ENCODE measurements at places on chromosomes 3 and 15. TPM values are rescaled to one million over a fixed set of nuclear protein-coding genes. Genes with fewer than 3 reads are reported as not detected.

Gene FBXW12
- total RNA-seq = 0.51 TPM

DNA sequence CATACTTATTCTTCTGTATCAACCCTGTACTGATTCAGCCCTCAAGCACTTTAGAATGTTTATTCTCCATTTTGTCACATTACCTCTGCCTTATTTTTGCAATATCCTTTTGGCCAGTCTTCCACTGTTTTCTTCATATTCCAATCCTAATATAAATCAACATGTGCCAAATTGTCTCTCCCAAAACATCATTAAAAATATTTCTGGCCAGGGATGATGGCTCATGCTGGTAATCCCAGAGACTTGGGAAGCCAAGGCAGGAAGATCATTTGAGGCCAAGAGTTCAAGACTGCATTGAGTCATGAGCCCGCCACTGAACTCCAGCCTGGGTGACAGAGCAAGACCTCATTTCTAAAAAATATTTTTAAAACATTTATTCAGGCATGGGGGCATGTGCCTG is 641.4 kb upstream of the CBLB start:
- peaks cover 3% of the 10 kb centered on the region for H3K36me3 ChIP-seq
- H3K27me3 ChIP-seq = no peaks in the 10 kb centered on the region
- no peak for DNase-seq
- no peak overlapping the region for H3K27ac ChIP-seq
- H3K4me1 ChIP-seq = peaks cover 4% of the 10 kb centered on the region
- H3K4me3 ChIP-seq = no peak overlapping the region

- H3K4me3 ChIP-seq = no peak overlapping the region
- peaks cover 8% of the 10 kb centered on the region for H3K4me1 ChIP-seq
- H3K27me3 ChIP-seq = peaks cover 45% of the 10 kb centered on the region
- DNase-seq = no peak
- H3K27ac ChIP-seq = no peak overlapping the region
- no peaks in the 10 kb centered on the region for H3K36me3 ChIP-seq
Measured at GRCh38 chr3:13236557-13237173, 163.4 kb upstream of the IQSEC1 start.

DNA sequence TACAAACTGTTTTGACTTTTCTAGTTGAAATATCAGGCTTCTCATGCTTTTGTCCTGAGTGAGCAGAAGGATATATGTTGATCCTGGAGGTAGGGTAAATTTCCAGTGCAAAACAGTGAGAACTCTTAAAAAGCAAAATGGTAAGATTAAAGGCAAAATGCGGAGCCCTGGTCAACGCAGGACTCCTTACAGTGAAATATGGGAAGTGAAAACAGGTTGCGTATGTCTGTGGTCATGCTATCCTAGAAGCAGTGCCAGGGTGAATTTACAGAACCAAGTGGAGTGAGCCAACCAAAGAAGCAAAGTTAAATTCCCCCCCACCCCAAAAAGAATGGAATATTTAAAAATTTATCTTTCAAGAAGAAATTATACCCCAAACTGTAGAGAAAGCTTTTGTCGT is 256.4 kb downstream of the NR2F2 start:
- H3K4me1 ChIP-seq = no peaks in the 10 kb centered on the region
- no peak for DNase-seq
- H3K27me3 ChIP-seq = peaks cover 48% of the 10 kb centered on the region
- H3K4me3 ChIP-seq = no peak overlapping the region

GRCh38 chr3:171812811-171813210 is 2.5 kb upstream of the PLD1 start:
- H3K27me3 ChIP-seq = no peaks in the 10 kb centered on the region
- no peak for DNase-seq
- H3K36me3 ChIP-seq = peaks cover 2% of the 10 kb centered on the region
- peaks cover 41% of the 10 kb centered on the region for H3K4me1 ChIP-seq
- no peak overlapping the region for H3K4me3 ChIP-seq

GRCh38 chr3:12318758-12319621 is 30.1 kb downstream of the PPARG start:
- no peak for DNase-seq
- H3K4me1 ChIP-seq = peaks cover 27% of the 10 kb centered on the region
- H3K27ac ChIP-seq = no peak overlapping the region
